GM04503 (cell line): ENCODE measurements at places on chromosomes 3 and 15.

DNA sequence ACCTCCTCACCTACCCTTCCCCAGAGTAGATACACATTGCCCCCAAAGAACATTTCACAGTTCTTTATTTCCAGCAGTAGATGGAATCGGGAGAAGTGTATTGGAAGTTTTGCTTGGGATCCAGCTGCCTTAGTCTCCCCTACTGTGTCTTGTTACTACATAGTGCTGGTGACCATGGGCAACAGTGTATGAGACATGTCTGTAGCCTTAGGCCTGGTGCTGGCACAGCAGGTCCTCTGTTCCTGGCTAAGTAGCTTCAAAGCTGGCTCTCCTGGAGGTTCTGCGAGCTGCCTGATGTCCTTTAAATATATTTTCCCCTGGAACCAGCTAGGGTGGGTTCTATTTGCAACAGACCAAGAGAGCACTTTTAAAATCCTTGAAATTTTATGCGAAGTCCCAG lies 174.7 kb downstream of the THSD4 start:
- no peak for DNase-seq

- no peak for DNase-seq
These were observed 180.9 kb upstream of the TBL1XR1 start for GRCh38 chr3:177378168-177378567.

- DNase-seq, result no peak
These were observed 15.3 kb downstream of the SNX33 start for GRCh38 chr15:75662823-75663519.

- peak; percentile 18 for DNase-seq
These were observed 23.5 kb downstream of the TSEN2 start for GRCh38 chr3:12507591-12508281.
